ENCODE measurements at places on chromosomes 11 and 22.

DNA sequence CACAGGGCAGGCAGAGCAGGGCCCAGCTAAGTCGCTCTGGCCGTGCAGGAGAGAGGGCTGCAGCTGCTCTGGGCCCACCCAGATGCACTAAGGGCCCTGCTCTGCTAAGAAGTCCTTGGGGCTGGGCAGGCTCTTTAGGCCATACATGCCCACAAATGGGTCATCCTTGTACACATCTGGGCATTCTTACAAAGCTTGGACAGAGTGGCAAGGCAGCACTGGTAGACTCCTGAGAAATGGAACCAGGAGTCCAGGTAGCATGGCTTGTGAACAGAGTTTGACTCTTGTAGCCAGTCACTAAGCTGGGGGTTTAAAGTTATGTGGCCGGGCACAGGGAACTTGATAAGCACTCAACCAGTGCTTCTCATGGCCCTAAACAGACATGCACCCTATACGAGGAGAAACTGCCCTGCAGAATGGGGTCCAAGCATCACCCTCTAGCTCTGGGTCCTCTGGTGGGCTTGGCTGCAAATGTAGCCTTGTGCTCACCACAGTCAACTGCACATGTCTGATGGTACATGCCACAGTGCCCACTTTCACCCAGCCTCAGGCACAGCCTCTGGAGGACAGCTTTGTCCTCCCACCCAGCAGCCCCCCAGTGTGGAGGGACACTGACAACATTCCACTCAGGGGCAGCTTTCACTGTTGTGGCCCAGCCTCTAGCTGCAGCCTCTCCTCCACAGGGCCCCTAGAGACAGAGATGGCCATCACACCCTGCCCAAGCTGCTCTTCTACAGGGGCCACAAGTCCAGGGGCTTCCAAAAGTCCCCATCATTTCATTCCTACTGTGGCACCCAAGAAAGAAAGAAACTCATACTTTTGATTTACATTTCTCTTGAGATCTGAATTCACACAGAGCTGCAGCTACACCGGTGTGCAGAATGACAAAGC is 75.2 kb downstream of the DGCR2 start:
- no peak for DNase-seq

- no peak for DNase-seq
Observed at GRCh38 chr22:48639896-48640748, 1187.6 kb downstream of the BRD1 start.

GRCh38 chr11:10762185-10762584 is 11.1 kb downstream of the CTR9 start:
- no peak for DNase-seq

DNA sequence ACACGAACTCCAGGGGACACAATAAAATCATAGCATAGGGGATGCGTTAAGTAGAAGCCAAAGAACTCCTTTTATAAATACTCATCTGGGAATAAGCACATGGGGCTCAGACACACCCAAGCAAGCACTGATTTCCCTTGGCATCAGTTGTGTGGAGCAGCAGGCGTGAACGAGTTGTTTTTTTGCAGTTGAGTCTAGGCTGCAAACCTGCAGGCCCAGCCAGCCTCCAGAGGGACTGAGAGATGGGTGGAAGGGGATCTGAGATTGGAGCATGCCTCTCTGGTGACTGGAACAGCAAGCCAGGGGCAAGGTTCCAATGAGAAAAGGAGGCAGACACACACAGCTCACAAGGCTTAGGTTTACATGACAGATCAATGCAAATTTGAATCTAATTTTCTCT is 27.4 kb upstream of the SEZ6L start:
- DNase-seq, result no peak

- no peak for DNase-seq
Observed at GRCh38 chr11:121578251-121578976, 125.6 kb upstream of the SORL1-AS1 start.

DNA sequence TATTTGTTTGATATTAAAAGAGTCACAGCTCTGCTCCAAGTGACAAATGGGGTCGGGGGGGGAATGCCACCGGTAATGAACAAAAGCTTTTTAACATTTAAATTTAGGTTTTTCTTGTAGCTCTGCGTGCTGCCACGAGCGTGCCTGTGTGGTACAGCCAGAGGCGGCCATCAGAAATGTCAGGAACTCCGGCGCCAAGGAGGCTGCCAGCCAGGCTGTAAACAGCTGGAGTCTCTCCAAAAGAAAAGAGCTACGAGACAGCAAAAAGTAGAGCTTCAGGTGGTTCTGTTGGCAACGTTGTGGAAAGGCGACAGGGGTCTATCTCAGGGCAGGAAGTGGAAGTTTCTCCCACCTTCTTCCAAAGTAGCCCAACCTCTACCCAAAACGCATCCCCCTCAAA is 532.8 kb downstream of the OPCML start:
- DNase-seq, result no peak

DNA sequence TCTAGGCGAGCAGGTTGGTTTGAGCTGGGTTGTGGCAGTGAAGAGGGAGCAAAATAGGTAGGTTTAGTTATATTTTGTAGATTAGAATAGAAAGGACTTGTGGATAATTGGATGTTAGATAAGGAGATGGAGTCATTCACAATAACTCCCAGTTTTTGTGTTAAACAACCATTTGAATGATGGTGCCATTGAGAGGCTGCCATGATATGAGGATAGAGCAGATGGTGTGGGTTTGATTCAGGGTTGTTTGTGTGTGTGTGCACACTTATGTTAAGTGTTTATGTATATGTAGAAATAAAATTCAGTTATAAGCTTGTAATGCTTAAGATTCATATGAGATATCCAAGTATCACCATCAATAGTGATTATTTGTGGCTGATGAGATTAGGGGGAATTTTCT is 166.6 kb downstream of the NXPE2 start:
- no peak for DNase-seq

DNA sequence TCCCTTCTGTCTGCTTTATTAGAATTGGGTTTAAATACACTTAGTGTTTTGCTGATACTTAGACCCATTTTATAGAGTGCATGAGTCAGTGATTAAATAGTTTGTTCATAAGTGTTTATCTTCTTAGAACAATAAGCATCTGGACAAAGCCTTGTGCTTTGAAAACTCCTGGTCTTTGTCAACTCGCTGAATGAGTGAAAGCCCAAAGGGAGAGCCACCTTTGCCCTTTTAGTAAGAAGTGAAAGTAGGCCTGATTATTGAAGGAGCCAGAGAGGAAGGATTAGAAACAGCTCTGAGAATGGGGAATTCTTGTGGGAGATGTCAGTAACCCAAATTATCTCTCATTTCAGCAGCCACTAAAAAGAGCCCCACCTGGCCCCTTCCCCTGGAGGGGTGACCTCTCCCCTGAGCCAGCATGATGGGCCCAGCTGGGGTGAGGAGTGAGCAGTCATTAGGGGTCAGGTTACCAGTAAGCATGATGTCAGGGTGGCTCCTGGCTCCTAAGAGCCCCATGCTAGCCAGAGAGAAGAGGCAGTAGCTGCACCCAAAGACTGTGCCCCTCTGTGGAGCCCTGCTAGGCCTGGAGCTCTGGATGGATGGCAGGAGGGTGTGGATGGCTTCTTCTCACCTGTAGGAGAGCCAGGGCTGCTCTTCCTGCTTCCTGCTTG is 125.1 kb upstream of the E2F8 start:
- no peak for DNase-seq

- no peak for DNase-seq
Observed at GRCh38 chr11:119344291-119345010, 2.1 kb downstream of the MFRP start.

DNA sequence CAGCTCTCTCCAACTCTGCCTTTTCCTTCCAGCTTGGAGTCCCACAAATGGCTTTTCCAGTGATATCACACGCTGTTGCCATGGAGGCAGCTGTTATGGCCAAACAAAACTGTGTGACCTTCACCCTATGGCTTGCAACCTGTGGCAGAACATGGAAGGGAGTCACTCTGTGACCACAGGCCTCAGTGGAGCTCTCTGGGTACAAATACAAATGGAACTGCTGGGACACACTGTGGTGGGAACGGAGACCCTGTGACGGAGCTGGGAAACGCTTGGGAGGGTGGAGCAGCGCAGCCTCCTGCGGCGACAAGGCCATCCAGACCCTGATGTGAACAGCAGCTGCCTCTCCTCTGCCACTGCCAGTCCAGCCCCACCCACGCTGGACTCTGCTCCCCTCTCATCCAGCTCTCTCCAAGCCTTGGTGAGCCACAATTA is 162.5 kb downstream of the ETS1 start:
- DNase-seq, result no peak

DNA sequence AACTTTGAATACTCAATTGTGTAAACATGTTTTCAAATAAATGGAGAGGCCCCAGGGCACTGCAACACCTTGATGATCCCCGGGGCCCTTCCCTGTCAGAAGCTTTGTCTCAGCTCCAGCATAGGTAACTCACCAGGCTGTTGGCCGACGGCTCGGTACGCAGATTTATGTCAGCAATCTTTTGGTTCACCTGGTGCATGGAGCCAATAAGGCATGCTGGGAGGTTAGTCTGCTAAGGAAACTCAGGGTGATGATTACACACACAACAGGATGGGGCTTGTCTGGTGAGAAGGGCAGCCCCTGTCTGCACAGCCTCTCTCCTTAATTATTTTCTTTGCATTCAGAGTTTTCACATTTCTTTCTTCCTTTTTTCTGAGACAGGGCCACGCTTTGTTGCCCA is 10.8 kb downstream of the FAM227A start:
- no peak for DNase-seq

DNA sequence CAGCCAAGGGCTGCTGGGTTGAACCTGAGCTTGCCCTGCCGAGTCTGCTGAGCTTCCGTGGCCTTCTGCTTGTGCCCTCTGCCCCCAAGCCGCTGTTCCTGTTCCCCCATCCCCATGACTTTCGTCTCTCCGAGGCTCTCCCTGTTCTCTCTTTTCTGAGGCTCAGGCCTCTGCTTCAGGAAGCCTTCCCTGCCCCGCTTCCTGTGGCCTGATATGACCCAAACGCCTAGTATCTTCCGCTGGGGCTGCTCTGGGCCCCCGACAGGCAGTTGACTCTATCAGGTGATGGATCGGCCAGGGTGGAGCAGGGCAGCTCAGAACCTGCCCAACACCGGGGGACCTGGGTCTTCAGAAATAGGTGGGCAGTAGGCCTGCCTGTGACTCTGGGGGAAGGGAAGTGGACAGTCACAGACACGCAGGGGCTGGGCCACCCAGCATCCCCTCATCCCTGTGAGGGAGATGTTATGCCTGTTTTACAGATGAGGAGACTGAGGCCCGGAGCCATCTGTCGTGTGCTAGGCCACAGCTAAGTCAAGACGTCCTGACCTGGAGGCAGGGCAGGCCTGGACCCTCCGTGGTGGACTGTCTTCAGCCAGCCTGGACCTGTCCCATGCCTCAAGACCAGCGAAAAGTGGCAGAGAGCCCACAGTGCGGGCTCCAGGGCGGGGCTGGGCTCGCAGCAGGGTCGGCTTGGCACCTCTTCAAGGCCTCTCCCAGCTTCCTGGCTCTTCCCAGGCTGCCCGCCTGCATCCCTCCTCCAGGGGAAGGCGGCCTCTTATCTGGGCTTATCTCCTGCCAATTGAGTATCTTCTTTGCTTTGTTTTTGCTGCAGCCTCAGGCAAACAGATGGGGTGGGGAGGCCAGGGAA is 16.2 kb downstream of the BAD start:
- no peak for DNase-seq
